ENCODE measurements at places on chromosomes 7 and 10. TPM values are rescaled to one million over a fixed set of nuclear protein-coding genes. Genes with fewer than 3 reads are reported as not detected.

The LRMDA gene
- not detected for polyA plus RNA-seq

The AASS gene
- polyA plus RNA-seq, result not detected

The BLNK gene
- polyA plus RNA-seq, result 1.0 TPM

The CABCOCO1 gene
- polyA plus RNA-seq, result not detected

The SPAM1 gene
- polyA plus RNA-seq, result not detected

The MGAM2 gene
- polyA plus RNA-seq, result not detected

The WDR86 gene
- polyA plus RNA-seq, result 14.4 TPM

The GJD4 gene
- not detected for polyA plus RNA-seq

The DDX21 gene
- polyA plus RNA-seq, result 20.7 TPM

The LIPJ gene
- not detected for polyA plus RNA-seq

The OR2A1 gene
- not detected for polyA plus RNA-seq

The CRYGN gene
- 1.9 TPM for polyA plus RNA-seq

The ZCCHC24 gene
- 0.30 TPM for polyA plus RNA-seq

The HOXA2 gene
- not detected for polyA plus RNA-seq

The PGAM2 gene
- polyA plus RNA-seq, result not detected

The INTS15 gene
- polyA plus RNA-seq, result 25.4 TPM

The SFXN3 gene
- polyA plus RNA-seq, result 21.0 TPM

The CALHM3 gene
- polyA plus RNA-seq, result not detected

The ZNF804B gene
- polyA plus RNA-seq, result not detected

The TUBAL3 gene
- not detected for polyA plus RNA-seq

The TMEM236 gene
- polyA plus RNA-seq, result not detected

The OGDHL gene
- polyA plus RNA-seq, result not detected

The PLAC9 gene
- polyA plus RNA-seq, result 0.81 TPM

The WIPF3 gene
- not detected for polyA plus RNA-seq

The MEPCE gene
- polyA plus RNA-seq, result 7.9 TPM

The HABP2 gene
- not detected for polyA plus RNA-seq

The PTF1A gene
- not detected for polyA plus RNA-seq

The STAMBPL1 gene
- 5.3 TPM for polyA plus RNA-seq

The COX15 gene
- polyA plus RNA-seq, result 26.0 TPM

The TRPV5 gene
- not detected for polyA plus RNA-seq

The CYP26A1 gene
- not detected for polyA plus RNA-seq

The CFAP46 gene
- polyA plus RNA-seq, result not detected

The HTR7 gene
- polyA plus RNA-seq, result not detected

The SPDYE3 gene
- polyA plus RNA-seq, result 6.3 TPM

The RAB19 gene
- polyA plus RNA-seq, result 1.6 TPM

The GPR85 gene
- polyA plus RNA-seq, result not detected

The AKR1E2 gene
- 2.3 TPM for polyA plus RNA-seq

The YKT6 gene
- 41.6 TPM for polyA plus RNA-seq

The HTRA1 gene
- not detected for polyA plus RNA-seq

The SPDYE9 gene
- 0.10 TPM for polyA plus RNA-seq

The PKD1L1 gene
- not detected for polyA plus RNA-seq

The CNPY1 gene
- polyA plus RNA-seq, result not detected

The ERVW-1 gene
- polyA plus RNA-seq, result not detected

The JAKMIP3 gene
- polyA plus RNA-seq, result 0.03 TPM
